ENCODE measurements at places on chromosomes 11 and 22. TPM values are rescaled to one million over a fixed set of nuclear protein-coding genes. Genes with fewer than 3 reads are reported as not detected.

DNA sequence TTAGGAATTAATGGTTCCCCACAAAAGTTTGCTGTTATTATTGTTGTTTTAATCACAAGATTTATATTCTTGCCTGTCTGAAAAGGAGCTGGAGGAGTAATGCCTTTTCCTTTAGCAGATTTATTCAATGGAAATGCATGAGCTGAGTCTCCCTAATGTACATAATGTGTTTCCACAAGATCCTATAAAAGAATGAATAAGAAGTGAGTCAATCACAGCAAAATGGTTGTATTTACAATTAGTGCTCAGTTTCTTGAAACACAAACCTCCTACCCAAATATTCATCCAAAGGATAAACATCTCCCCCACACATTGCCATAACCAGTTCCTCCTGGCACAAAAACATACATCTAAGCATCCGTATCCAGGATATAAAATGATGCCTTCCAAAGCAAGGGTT is 33.3 kb downstream of the ME3 start:
- H3K4me1 ChIP-seq = no peaks in the 10 kb centered on the region
- no peaks in the 10 kb centered on the region for H3K36me3 ChIP-seq
- H3K4me3 ChIP-seq = no peak overlapping the region
- H3K27me3 ChIP-seq = no peaks in the 10 kb centered on the region
- no peak for DNase-seq
- no peak overlapping the region for H3K27ac ChIP-seq

Gene PATE4
- total RNA-seq = not detected

DNA sequence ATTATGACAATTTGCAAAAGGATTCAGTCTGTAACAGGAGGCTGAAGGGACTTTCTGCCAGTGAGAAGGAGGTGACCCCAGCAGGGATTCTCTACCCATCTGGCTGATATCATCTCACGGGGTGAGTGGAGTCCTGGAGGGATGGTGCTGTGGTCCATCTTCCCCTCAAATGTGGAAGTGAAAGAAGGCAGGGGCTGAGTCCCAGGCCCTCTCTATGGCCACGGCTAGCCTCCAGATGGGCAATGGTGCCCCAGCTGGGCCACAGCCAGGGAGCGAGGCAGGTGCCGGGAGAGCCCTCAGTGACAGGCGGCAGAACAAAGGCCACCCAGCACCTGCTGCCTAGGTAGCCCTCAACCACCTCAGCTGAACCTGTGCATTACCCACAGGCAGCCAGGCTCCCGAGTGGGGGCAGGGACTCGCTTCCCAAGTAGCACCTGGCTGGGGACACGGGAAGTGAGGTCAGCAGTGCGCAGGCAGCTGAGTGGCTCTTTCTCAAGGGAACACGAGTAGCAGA is 6.7 kb downstream of the NECTIN1 start:
- no peak overlapping the region for H3K27ac ChIP-seq
- H3K4me1 ChIP-seq = peaks cover under 1% of the 10 kb centered on the region
- no peak for DNase-seq

GRCh38 chr11:120925944-120926343 is 98.0 kb upstream of the TBCEL start:
- DNase-seq = no peak
- no peak overlapping the region for H3K27ac ChIP-seq
- H3K4me1 ChIP-seq = no peaks in the 10 kb centered on the region
- no peaks in the 10 kb centered on the region for H3K27me3 ChIP-seq

Gene ARHGAP8
- not detected for total RNA-seq
